ENCODE measurements at places on chromosomes 4 and X.

- DNase-seq = no peak
Observed at GRCh38 chr4:90121676-90122354, 5.4 kb upstream of the CCSER1 start.

GRCh38 chr4:20084488-20084887, 167.2 kb upstream of the SLIT2 start:
- DNase-seq = no peak

GRCh38 chr4:38781854-38782261, 932 bp downstream of the TLR10 start:
- no peak for DNase-seq

DNA sequence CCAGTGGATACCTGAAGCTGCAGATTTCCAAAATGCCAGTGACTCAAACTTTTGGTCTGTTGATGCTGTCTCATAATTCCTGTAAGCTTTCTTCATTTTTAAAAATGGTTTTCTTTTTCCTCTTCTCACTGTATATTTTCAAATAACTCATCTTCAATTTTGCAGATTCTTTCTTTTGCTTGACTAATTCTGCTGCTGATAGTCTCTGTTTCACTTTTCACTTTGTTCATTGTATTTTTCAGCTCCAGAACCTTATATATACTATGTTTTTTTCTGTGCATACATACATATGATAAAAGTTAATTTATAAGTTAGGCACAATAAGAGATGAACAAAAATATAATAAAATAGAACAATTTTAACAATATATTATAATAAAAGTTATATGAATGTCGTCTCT, 237.7 kb upstream of the GPRIN3 start:
- DNase-seq = no peak

- no peak for DNase-seq
Observed at GRCh38 chr4:114615435-114615834, 16.8 kb downstream of the UGT8 start.

GRCh38 chr4:40331961-40332360, 3.2 kb upstream of the CHRNA9 start:
- DNase-seq = no peak

DNA sequence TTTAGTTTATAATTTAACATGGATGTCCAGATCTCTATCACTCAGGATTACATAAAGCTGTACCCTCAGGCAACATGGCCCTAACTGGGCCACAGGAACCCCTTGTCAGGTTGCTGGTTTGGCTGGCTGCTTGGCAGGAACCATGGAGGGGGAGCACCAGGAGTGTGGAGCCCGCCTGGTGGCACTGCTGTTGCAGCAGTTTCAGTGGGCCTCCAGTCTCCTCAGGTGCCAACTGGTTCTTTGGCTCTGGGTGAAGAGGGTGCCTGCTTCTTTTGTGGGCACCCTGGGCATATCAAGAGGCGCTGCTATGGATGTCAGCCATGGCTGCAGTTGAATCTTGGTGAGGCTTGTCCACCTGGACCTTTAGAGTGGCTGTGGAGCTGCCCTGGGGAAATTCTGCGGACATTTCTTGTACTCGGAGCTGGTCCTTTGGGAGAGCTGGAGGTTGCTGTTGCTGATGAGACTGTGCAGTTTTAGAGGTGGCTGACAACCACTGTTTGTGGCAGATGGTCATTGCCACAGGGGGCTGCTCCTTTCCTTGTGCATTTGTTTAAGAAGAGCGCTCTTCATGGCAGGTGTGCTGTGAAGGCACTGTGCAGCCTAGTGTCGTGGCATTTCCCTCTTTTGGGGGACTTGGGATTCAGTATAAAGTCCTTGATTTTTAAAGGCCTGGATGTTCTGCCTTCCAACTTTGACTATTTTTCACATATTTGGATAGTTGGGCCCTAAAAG, 10.3 kb upstream of the SMIM14 start:
- DNase-seq = no peak

- DNase-seq = no peak
Observed at GRCh38 chr4:54517781-54518444, 139.8 kb upstream of the KIT start.

DNA sequence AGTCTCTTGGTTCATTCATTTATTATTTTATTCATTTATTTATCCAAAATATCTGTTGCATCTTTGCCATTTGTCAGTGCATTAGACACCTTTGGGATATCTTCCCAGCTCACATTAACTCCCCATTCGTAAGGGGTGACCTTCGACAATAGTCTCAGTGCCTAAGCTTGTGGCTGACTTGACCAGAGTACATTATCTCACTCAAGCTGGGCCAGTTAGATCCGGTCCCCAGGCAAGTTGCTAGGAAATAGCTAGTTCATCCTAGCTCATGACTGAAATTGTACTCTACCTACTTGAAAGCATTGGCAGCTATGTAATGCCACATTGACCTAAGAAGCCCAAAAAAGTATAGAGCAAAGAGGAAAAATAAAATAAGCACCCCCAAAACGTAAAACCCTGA, 165.3 kb downstream of the FBXO8 start:
- no peak for DNase-seq

DNA sequence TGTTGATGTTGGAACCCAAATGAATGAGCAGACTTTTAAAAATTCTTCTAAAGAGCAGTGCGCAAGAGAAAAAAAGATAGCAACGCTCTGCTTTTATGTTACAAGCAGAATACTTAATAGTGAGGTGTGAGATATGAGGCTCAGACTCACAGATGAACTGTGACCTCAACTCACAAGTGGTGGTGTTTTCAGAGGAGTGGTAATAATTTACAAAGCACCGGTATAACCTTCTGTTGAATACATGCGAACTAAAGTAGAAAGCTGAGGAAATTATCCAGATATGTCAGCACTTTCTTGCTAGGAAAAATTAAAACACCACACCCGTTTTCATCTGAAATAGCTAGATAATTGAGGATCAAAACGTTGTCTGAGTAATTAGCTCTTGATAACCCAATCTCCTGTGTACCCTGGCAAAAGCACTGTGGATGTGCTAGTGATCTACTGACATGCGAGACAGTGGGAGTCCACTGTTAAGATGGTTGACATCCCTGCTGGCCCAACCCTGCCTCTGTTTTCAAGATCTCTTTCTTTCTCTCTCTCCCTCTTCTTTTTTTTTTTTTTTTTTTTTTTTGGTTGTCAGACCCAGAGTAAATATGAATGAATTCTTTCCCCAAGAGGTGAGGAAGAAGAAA, 6.9 kb upstream of the TLL1 start:
- no peak for DNase-seq

- DNase-seq = no peak
Observed at GRCh38 chr4:188377816-188378215, 238.6 kb downstream of the TRIML1 start.

GRCh38 chr4:118836301-118837120, 585 bp upstream of the SEC24D start:
- DNase-seq = peak; percentile 8

DNA sequence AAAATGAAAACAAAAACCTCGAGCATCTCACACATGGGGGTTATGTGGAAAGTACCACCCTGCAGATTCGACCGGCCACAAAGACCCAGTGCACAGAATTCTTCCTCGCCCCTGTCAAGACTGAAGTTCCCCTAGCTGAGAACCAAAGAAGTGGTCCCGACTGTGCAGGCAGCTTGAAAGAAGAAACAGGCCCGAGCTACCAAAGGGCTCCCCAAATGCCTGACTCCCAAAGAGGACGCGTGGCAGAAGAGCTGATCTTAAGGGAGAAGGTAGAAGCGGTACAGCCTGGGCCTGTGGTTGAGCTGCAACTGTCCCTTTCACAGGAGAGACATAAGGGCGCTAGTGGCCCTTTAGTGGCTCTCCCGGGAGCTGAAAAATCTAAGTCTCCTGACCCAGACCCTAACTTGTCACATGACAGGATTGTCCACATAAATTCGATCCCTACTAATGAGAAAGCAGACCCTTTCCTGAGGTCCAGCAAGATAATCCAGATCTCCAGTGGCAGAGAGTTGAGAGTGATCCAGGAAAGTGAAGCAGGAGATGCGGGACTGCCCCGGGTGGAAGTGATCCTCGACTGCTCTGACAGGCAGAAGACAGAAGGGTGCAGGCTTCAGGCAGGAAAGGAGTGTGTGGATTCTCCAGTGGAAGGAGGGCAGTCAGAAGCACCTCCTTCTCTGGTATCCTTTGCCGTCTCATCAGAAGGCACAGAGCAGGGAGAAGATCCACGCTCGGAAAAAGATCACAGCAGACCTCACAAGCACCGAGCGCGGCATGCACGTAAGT, 108.8 kb upstream of the MYOZ2 start:
- no peak for DNase-seq

GRCh38 chr4:122403861-122404260, 25.1 kb downstream of the ADAD1 start:
- no peak for DNase-seq

DNA sequence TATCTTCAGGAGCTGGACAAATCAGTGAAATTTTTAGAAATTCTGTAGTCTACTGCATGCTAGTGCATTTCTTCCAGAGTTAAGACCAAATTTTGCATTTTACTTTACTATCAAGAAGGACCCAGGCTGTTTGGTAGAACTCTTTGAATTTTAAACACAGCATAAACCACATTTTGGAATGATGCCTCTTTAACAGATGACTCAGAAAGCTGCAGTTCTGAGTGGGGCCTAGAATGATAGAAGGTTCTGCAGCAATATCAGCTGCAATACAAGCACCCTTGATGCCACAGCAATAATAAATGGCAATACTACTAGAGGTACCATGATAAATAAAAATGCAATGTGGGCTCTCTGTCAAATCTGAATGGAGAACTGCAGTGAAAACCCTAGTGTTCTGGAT, 198.7 kb downstream of the TMA16 start:
- DNase-seq = no peak

DNA sequence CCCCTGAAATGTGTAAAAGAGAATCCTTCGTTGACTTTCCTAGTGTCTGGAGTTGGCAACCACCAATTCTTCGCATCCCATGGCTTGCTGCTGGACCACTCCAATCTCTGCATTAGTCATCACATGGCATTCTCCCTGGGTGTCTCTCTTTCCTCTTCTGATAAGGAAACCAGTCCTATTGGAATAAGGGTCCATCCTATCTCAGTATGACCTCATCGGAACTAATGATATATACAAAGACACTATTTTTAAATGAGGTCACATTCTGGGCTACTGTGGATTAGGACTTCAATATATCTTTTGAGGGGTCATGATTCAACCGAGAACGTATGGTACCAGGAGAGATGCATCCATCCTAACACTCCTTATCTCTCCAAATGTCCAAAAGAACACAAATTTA, 259.1 kb upstream of the CPEB2 start:
- DNase-seq = no peak

DNA sequence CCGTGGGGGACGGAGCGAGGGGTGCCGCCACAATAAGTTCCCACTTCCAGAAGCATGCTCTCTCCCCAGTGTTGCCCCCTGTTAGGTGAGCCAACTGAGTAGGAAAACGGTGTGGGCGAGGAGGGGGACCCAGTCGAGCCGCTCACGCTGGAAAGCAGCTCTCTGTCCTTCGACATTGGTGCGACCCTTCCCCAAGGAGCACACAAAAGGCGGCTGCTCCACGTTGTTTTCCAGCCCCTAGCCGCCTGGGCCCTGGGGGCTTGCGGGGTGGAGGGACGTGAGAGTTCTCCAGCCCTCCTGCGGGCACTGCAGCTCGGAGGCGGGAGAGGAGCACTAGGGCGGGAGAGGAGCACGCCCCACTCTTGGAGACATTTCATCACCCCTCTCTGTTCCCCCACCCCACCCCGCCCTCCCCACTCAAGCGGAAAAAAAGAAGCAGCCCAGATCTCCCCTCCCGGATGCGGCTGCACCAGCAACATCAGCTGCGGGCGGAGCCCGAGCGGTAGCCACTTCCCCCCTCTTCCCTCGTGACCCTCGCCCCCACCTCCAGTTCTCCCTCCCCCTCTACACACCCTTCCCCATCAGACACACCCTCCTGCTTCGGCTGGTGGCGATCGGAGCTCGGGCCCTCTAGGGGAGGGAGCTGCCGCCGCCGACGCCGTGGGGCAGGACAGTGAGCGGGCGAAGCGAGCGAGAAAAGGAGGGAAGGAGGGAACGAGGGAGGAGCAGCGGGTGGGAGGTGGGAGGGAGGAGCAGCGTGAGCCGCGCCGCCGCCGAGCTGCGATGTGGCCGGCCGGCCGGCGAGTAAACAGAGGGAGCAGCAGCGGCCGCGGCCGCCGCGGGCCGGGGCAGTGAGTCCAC, at the start of gene DOCK11:
Gene DOCK11 (plus strand): TSS at position 755 of the 861 bp plus-strand sequence. CDS start 157 bp downstream, outside the sequence.
- DNase-seq = peak; percentile 38

- no peak for DNase-seq
Observed at GRCh38 chr4:169337510-169337909, 66.8 kb upstream of the SH3RF1 start.

- no peak for DNase-seq
Observed at GRCh38 chr4:183831026-183831446, 74.1 kb upstream of the STOX2 start.

GRCh38 chr4:85274955-85275354, 200.0 kb upstream of the ARHGAP24 start:
- no peak for DNase-seq

GRCh38 chr4:154335588-154335987, 156.0 kb downstream of the DCHS2 start:
- DNase-seq = no peak

DNA sequence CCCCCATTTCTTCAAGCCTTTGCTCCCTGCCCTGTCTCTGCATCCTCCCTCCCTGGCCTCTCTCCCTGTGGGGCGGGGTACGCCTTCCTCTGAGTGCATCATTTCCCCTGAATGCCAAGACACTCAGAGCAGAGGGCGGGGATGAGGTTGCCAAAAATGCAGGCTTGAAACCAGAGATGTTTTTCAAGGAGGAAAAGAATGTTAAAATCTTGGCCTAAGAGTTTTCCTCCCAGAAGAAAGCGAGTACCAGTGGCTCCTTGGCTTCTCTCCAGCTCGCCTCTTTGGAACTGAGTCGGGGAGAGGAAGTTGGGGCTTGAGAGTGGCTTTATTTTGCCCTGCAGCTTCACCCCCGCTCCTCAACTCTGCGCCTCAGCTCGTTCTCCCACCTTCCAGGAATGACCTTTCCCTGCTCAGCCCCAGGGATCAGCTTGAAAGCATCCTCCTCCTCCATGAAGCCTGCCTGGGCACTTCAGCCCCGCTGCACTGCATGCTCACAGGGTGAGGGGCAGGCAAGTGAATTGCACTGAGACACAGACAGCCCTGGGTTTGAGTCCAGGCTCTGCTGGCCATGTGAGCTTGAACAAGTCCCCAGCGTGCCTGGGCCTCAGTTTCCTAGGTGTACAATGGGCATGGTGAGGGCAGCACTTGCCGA, 57.5 kb upstream of the SORCS2 start:
- no peak for DNase-seq

DNA sequence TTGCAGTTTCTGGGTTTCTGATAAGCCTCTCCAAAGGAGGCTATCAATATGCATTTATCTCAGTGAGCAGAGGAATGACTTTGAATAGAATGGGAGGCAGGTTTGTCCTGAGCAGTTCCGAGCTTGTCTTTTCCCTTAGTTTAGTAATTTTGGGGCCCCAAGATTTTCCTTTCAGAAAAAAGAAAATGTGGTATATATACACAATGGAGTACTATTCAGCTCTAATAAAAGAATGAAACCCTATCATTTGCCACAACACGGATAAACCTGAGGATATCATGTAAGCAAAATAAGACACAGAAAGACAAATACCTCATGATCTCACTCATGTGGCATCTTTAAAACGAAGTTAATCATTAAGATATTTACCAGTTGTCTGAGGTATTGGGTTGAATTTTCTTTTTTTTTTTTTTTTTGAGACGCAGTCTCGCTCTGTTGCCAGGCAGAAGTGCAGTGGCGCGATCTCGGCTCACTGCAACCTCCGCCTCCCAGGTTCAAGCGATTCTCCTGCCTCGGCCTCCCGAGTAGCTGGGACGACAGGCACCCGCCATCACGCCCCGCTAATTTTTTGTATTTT, 540 bp downstream of the ZNF721 start:
- DNase-seq = no peak

GRCh38 chr4:32254216-32254615, 1534.0 kb downstream of the PCDH7 start:
- DNase-seq = no peak

Measured in stimulated activated CD4-positive, alpha-beta T cell treated with anti-CD3 and anti-CD28 coated beads, Interleukin-1b, Interleukin-23, amount 100 ng/mL, for 1 hour (primary cell).